ENCODE measurements at places on chromosomes 5 and 9.

- no peak for DNase-seq
Measured at GRCh38 chr5:16844952-16845351, 91.1 kb downstream of the MYO10 start.

- no peak for DNase-seq
Measured at GRCh38 chr5:23064710-23065109, 211.6 kb upstream of the CDH12 start.

DNA sequence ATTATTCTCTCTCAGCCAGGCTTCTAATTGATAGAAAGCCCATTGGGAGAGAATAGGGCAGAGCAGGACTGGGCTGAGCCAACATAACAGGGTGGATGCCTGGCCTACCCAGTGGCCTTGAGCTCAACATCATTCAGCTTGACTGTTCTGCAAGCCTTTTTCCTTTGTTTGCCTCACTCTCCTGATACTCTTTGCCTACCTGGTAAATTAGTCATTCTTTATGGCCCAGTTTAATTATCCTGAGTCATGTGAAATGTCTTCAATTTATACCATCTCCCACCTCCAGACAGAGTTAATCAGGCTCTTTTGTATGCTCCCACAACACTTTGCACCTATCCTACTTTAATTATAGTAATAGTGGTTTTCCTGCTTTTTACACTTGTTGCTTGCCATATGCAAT, 13.6 kb downstream of the GLRA1 start:
- DNase-seq, result no peak

GRCh38 chr5:62494772-62495171, 82.2 kb downstream of the IPO11 start:
- no peak for DNase-seq

DNA sequence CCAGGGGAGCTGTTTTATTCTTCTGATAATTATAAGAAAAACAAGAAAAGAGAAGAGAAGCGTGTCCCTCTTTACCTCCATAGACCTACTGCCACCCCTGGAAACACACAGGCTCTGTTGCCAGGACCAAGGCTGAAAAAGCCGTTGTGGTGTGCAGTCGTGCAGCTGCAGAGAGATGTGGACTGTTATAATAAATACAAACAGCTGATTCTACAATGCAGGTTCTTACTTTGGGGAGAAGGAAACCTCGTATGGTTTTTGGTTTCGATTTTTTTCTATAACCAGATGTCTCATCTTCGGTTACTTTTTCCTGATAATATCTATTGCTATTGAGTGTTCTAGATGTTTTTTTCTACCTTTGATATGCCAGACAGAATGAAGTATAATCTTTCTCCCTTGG, 28.1 kb downstream of the FYB1 start:
- DNase-seq, result no peak
